ELR (cell line): ENCODE measurements at places on chromosomes 3 and 15.

- no peak for DNase-seq
Measured at GRCh38 chr15:52529341-52529924, 753 bp upstream of the MYO5A start.

DNA sequence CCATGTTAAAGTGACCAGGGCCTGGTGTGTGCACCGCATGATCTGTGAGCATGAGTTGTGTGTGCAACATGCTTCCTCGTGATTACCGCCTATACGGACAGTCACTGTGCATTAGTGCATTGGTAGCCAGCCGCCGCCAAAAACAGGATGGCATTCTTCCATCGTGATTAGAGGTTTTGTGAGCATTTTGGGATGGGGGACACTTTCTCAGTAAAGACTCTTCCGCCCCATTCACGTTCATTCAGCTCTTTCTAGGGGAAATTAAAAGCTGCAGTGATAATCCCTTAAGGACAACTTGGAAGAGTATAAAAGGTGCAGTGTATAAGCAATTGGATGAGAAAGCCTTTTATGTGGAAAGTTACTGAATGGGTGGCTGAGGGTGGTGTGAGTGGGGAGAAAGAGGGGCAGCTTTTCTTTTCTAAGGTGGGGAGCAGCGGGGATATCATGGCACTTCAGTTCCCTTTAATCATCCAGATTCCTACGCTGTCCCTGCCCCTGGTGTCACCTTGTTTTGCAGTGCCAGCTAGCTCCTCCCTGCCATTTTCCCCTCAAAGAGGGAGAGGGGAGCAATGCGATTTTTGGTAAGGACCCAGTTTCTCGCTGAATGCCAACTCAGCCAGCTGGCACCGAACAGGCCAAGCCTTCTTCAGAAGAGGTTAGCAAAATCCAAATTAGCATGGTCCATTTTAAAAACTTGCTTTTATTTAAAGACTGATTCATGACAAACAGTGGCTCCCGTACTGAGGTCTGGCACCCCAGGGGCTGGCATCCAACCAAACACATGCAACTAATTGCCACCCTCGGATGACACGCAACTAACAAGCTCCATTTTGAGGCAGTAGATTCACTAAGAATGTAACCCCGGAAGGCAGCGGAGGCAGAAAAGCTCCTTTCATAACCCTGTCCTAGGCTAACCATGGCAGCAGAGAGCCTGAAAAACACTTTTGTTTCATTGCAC, 447.8 kb downstream of the FHIT start:
- no peak for DNase-seq

GRCh38 chr3:136862617-136863322, 762 bp downstream of the NCK1 start:
- DNase-seq = peak; percentile 75

DNA sequence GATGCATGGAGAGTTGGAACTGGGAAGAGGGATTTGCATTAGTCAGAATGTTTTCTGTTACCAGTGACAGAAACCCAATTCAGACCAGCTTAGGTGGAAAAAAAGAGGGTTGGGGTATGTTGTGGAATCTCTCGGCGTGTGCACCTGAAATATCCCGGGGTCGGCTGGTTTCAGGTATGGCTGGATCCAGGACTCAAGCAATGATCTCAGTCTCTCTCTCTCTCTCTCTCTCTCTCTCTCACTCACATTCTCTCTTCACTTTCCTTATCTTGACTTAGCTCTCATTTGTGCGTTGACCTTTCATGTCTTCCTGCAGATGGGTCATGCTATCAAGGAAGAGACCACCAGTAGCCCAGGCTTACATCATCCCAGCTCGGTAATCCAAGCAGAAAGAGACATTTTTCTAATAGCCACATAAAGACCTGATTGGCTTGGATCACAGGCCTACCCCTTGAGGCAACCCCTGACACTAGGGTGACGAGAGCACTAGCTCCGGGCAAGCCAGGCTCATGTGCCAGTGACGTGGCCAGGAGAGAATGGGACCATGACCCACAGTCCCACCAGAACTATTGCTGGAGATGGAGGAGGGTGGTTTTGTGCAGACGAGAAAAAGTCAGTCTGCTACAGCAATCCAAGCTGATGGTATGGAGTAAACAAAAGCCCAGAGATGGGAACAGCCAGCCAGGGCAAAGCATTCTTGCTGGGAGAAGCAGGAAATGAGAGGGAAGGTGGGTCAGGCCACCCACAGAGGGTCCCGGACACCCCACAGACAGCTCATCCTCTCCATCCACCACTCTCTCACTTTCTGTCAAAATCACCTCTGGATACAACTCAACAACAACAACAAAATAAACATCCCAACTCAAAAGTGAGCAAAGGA, 91.7 kb downstream of the CHSY1 start:
- DNase-seq = no peak

GRCh38 chr15:79582650-79583049, 150.5 kb downstream of the MINAR1 start:
- DNase-seq = no peak

GRCh38 chr3:522888-523287, 326.3 kb downstream of the CHL1 start:
- DNase-seq = no peak

DNA sequence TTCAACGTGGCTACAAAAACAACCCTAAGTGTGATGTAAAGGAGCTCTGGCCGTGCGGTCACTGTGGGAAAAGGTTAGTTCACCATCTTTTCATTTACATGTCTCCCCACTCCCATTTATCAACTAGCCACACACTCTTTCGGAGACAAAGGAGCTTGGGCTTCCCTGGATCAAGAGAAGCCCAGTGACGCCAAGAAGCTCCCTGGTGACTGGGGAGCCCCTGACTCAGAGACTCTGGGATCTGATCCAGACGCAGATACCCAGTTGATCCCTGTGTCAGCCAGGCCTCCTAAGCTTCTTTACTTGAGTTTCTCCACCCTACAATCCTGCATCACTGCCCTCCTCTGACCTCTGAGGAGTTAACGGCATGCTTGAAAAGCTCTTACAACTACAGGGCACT, 43.9 kb downstream of the HEG1 start:
- peak; percentile 22 for DNase-seq

DNA sequence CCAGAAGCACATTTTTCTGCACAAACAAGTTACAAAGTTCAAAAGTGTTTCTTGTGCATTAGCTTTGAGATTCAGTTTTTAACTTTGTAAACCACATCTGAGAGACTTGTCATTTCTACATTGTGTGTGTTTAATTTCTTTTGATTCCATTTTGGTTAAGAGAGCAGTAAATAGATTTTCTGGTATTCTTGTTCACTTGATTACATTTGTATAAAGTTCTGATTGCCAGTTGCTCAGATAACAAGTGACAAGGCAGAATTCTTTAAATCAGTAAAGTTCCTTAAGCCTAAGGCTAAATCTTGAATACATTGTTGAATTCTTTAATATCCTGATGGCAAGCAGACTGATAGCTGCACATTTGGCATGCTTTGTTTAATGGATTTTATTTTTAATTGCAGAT, 3.1 kb upstream of the FBXO22 start:
- DNase-seq = no peak

DNA sequence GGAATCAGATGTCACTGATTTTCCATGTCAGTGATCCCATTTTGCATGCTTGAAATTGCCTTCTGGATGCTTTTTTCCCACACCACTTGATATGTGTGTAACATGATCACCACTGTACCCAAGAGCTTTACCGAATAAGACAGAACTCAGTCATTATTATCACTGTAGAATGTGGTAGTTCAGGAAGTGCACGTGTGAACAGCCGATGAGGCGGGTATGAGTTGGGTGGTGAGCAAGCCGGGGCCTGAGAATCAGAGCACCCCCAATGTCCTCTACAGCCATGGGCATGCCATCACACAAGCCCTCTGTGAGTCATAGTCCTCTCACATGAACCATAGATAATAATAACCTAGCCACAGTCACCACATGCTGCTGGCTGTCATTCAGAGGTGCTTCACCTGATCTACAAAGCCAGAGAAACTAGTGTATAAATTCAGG, 470.8 kb downstream of the SOX2 start:
- no peak for DNase-seq

DNA sequence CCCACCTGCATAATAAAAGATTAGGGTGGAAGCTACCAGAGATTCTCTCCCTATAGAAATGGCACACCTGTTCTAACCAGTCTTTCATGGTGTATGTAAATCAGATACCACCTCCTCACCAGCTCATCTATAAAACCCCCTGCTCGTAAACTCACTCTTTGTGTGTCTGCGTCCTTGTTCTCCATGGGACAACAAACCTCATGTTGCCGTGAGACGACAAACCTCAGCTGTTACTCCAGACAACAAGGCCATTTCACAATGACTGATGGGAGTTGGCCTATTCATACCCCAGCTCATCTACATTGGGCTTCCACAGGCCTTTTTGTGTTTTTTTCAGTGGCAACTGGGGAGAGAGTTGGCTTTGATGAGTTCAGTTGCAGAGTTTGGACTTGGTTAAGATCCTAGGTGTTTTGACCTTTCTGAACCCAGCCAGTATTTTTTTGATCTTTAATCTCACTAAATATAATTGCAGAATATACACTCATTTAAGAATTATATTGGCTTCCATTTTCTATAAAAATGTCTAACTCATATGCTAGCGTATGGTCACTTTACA, 96.6 kb upstream of the LRIG1 start:
- DNase-seq = no peak

DNA sequence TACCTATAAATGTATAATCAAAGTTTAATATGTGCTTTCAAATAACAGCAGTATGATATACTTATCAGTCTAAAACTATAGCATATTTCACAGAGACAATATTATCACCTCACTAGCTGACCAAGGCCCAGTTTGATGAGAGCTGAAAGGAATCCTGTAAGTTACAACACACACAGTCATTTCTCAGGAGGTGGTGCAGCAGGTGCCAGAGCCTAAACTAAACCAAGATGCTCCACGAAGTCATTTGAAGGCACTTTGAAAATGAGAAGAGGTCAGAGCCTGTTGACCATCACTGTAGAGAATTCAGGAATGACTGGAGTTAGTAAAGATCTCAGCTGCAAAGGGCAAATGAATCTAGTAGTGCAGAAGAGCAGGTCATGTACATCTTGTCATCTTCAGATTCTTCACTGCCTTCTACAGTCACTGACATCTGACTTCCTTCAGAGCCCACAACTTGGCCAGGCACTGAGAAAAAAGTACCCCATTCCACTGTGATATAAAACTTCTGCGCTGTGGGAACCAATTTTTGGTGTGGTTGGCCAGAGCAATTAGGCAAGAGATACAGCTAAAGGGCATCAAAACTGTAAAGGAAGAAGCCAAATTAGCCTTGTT, 7.9 kb downstream of the GBE1 start:
- no peak for DNase-seq

DNA sequence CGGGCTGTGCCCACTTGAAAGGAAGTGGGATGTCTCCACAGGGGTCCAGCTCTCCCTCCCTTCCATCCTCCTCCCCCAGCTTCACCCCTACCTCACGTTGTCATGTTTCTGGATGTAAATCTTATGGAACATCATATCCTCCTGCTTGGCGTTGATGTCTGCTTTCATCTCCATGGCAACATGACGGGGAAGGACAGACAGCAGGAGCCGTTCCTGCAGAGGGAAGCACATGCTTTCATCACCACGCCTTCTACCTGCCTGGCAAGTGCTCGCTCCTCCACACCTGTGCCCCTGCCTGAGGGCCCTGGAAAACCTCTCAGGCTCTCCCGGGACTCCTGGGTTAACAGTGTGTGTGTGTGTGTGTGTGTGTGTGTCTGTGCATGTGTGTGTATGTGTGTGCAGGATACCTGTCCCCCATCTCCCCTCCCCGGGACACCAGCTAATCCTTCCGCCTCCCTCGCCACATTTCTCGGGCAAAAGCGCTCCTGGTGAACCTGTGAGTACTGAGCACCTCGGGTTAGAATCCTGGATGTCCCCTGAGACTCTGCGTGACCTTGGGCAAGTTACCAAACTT, 101.1 kb downstream of the ADCY5 start:
- DNase-seq = no peak

DNA sequence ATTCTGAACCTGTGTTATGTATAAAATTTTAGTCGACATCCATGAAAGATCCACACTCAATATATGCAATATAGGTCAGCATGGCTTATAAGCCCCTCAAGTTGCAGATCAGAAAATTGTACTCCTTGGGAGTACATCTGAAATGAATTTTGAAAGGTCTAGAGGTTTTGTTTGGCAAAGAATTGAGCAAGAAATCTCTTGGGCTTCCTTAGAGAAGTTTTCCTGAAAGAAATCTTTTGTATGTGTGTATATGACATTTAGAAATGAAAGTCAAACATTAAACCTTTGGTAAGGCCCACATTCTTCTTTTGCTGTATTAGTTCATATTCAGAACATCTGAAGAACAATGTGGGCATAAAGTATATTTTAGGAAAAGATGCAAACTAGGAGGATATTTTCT, 1006.6 kb downstream of the NAALADL2 start:
- DNase-seq = no peak

GRCh38 chr15:47136236-47136635, 581.1 kb upstream of the SEMA6D start:
- DNase-seq = no peak

- peak; percentile 50 for DNase-seq
Measured at GRCh38 chr3:145953316-145953715, 207.7 kb downstream of the PLOD2 start.
